ENCODE measurements at places on chromosomes 3 and 15.

DNA sequence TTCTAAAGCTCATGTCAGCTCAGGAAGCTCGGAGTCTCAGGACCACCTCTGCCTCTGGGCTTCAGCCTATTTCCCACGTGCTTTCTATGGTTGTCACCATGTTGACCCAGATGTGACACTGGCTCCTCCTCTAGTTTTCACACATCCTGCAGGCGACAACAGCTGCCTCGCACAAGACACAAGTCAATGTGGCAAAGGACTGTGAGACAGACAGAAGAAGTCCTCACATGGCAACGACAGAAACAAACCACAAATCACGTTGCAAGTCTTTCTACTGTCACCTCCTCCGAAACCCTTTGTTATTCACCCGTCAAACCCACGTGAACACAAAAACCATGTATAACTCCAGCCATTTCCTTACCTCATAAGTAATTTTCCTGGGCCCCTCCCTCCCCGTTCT lies 194.5 kb downstream of the MEX3B start:
- no peak for DNase-seq

- DNase-seq, result no peak
Observed at GRCh38 chr3:131794766-131795388, 239.9 kb downstream of the CPNE4 start.

GRCh38 chr15:67082007-67082536 lies 16.7 kb downstream of the SMAD3 start:
- DNase-seq, result peak; percentile 59

GRCh38 chr15:82079736-82080135 lies 33.9 kb upstream of the MEX3B start:
- no peak for DNase-seq

GRCh38 chr15:100905850-100906249 lies 13.3 kb upstream of the LRRK1 start:
- no peak for DNase-seq

GRCh38 chr3:94405258-94406035 lies 342.6 kb downstream of the NSUN3 start:
- no peak for DNase-seq

GRCh38 chr15:68376447-68377060 lies 55.4 kb downstream of the ITGA11 start:
- no peak for DNase-seq

- no peak for DNase-seq
Observed at GRCh38 chr3:122253581-122253980, 70.1 kb downstream of the CASR start.
